Stimulated activated CD4-positive, alpha-beta T cell treated with anti-CD3 and anti-CD28 coated beads, Interleukin-15, amount 100 ng/mL, for 48 hours (primary cell): ENCODE measurements at places on chromosomes 1 and 21.

DNA sequence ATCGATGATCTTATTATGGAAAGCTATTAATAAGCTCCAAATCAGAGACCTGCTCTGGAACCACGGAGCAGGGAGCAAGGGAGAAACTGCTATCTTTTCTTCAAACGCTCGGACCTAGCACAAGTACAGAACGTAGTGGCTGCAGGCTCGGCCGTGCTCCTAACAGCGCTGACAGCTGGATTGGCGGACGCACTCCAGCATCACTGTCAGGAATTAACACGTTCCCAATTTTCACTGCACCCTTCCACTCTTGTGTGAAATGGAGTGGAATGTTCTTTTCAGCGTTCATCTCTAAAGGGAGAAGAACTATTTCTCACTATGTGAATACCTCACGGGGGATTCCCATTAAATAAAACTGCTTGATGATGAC lies 106.9 kb downstream of the ZNF281 start:
- no peak for DNase-seq

- no peak for DNase-seq
These were observed 67.1 kb downstream of the LHX9 start for GRCh38 chr1:197984289-197984688.

GRCh38 chr1:82486969-82487368 lies 686.2 kb downstream of the ADGRL2 start:
- DNase-seq, result no peak

DNA sequence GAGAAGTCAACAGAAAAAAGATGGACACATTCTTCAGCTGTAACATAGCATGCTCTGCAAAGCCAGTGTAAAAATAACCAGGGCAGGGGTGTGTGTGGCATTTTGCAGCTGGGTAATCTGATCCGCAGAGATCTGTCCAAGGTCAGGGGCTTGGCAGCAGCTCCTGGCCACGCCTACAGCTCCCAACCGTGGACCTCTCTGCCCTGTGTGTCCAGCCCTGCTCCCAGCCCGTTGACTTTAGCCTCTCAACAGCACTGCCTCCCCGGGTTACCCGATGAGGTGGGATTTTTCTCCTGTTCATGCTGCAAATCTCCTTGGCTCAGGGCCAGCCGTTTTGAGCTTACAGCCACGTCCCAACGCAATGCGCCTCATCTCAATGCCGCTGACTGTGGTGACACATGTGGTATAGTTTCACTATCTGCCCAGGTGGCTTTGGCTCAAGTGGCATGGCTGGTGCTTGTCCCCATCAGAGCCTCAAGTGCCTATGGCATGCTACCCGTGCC lies 68.1 kb downstream of the VWA5B1 start:
- no peak for DNase-seq
